ENCODE measurements at places on chromosomes 4 and X. TPM values are rescaled to one million over a fixed set of nuclear protein-coding genes. Genes with fewer than 3 reads are reported as not detected.

NSD2 gene
- polyA plus RNA-seq: 11.7 TPM

S100G gene
- polyA plus RNA-seq: not detected

NKX6-1 gene
- not detected for polyA plus RNA-seq

L1CAM gene
- polyA plus RNA-seq: 0.26 TPM

All from CD4-positive, alpha-beta memory T cell (primary cell).